A172 (cell line): ENCODE measurements at places on chromosomes 3 and 15.
A peak's percentile ranks its signal among the peaks of the same experiment; 100 is the strongest.

DNA sequence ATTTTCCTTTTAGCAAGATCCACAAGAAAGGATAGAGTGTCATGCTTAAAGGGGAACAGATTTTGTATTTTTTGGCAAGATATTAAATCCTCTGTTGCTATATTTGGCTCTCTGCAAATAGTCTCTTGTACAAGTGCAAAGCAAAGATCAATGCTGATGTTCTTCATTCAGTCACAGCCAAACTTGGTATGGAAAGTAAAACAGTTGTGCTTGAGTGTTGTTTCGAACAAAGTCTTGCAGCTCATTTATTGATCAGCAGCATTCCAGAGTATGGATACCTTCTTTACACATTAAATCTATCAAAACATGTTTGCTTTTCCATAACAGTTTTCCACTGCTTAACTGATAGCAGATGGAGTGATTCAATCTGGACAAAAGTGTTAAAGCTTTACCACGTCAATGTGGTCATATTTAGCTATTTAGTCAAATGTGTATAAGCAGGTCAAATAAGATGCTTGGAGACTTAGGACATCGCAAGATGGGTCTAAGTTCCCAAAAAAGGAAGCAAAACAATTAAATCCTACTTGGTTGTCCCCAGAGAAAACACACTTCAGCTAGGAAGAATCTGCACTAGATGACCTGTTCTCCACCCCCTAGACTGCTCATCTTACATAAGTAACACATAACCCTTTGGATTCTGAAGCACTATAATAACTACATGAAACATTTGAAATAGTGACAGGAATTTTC is 52.4 kb downstream of the VGLL3 start:
- no peak for DNase-seq

DNA sequence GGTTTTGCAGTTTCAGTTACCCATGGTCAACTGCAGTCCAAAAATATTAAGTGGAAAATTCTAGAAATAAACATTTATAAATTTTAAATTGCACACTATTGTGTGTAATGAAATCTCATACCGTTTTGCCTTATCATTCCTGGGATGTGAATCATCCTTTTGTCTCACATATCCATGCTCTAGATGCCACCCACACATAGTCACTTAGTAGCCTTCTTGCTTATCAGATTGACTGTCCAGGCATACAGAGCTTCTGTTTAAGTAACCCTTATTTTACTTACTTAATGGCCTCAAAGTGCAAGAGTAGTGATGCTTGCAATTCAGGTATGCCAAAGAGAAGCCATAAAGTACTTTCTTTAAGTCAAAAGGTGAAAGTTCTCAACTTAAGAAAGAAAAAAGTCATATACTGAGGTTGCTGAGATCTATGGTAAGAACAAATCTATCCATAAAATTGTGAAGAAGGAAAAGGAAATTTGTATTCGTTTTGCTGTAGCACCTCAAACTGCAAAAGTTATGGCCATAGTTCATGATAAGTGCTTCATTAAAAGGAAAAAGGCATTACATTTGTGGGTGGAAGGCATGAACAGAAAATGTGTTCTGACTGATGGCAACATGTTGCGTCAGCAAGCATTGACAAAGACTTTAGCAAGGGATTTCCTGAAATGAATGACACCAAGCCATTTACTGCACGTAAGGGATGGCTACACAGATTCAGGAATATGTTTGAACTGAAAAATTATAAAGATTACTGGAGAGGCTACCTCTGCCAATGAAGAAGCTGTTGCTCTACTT is 43.8 kb downstream of the SPATA16 start:
- DNase-seq: peak; percentile 68

DNA sequence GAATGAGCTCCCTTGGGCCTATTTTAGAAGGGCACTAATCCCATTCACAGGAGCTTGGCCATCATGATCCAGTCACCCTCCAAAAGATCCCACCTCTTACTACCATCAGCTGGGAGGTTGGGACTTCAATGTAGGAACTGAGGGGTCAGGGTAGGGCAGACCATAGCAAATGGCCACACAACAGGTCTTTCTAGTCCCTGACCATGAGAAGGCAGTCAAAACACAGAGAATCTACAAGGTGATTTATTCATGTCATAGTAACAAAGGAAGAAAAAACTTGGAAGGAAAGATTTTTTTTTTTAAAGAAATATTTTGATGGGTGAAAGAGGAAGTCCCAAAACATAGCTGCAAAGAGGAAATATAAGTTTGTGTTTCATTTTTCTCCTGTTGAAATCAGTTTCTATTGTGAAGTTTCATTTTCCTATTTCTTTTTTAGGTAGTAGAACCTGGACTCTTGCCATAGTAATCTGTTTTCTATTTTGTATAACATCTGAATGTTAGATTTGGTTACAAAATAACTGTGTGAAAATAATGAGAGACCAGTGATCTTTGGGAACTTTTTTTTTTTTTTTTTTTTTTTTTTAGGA is 23.5 kb upstream of the TNFSF10 start:
- no peak for DNase-seq

GRCh38 chr3:42394579-42395288 is 15.7 kb downstream of the LYZL4 start:
- no peak for DNase-seq

DNA sequence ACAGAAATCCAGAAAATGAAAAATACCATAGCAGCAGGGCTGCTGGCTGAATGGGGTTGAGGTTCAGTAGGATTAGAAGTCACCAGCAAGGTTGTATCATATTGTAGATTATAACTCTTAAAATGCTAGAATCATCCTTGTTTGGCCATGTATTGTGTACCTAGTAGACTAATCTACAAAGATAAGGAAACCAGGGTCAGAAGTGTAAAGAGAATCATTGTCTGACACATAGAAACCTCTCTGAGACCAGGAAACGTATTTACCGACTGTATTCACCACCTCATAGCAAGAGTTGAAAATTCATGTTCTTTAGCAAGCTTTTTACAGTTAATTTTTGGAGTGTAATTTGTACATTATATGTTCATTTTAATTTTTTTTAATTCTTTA is 168.8 kb downstream of the ECT2 start:
- DNase-seq: no peak
